ENCODE measurements at places on chromosomes 13 and 19.

DNA sequence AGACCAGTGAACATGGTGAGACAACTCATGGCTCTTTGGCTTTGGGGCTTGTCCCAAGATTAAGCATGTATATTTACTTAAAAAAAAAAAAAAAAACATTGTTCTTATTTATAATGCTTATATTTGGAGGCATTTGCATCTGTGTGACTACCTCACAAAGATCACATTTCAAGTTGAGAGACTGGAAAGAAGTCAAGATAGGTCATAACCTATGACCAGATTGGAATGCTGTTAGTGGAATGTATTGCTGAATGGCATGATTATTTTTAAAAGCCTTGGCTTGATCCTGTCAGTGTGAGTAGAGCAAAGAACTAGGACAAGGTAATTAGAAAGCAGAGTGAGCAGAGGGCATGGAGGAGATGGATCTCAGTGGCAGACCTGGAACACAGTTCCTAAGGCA lies 214.6 kb downstream of the OXGR1 start:
- DNase-seq, result no peak

DNA sequence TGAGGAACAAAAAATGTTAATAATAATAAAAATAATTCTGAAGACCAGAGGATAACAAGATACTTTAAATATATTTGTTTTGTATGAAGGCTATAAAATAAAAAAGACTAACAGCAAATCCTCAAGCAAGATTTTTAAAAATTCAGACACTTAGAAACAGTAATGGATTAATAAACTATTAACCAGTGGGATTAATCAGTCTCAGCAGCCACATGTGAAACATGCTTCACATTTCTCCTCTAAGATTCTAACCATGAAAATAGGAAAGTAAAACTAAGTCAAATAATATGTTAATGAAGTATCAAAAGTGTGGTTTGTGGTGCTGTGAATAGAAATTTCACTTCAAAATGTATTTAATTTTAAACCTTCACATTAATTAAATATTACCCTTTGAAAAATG lies 57.4 kb downstream of the KCNRG start:
- DNase-seq, result no peak

- DNase-seq, result no peak
These were observed 13.3 kb downstream of the PLIN4 start for GRCh38 chr19:4504891-4505569.

DNA sequence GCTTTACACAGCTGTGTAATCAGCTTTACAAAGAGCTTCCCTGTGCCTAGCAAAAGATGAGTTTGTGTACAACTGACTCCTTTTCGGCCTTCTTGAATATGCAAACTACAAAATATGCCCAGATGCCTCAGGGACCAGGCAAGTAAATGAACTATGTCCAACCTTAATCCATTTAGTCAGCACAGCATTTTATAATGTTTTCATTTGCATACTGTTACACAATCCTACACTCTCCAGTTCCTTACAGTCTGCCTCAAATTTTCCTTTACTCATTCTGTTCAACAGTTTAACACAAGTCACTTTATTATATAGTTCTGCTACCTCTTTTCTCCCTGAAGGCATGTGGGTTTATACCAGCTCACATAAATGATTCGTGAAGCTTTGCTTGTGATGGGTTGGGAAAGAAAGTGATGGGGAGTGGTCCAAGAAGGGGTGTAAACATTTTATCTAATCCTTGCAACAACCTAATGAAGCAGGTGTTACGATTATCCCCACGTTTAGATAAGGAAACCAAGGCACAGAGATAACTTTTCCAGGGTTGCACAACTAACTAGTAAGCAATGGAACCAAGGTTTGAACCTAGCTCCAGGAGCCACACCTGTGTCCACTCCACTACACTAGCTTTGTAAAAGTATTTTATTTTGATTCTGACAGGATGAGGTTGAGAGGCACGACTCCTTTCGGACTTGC lies 3.3 kb upstream of the USP12 start:
- DNase-seq, result peak; percentile 20

- no peak for DNase-seq
These were observed 70.4 kb downstream of the CEBPG start for GRCh38 chr19:33443638-33444561.

GRCh38 chr19:31254180-31254551 lies 95.1 kb downstream of the TSHZ3 start:
- no peak for DNase-seq

- DNase-seq, result peak; percentile 96
These were observed 59.4 kb upstream of the FARP1 start for GRCh38 chr13:98083507-98083906.

- peak; percentile 12 for DNase-seq
These were observed 6.0 kb downstream of the TMIGD2 start for GRCh38 chr19:4295972-4296771.

DNA sequence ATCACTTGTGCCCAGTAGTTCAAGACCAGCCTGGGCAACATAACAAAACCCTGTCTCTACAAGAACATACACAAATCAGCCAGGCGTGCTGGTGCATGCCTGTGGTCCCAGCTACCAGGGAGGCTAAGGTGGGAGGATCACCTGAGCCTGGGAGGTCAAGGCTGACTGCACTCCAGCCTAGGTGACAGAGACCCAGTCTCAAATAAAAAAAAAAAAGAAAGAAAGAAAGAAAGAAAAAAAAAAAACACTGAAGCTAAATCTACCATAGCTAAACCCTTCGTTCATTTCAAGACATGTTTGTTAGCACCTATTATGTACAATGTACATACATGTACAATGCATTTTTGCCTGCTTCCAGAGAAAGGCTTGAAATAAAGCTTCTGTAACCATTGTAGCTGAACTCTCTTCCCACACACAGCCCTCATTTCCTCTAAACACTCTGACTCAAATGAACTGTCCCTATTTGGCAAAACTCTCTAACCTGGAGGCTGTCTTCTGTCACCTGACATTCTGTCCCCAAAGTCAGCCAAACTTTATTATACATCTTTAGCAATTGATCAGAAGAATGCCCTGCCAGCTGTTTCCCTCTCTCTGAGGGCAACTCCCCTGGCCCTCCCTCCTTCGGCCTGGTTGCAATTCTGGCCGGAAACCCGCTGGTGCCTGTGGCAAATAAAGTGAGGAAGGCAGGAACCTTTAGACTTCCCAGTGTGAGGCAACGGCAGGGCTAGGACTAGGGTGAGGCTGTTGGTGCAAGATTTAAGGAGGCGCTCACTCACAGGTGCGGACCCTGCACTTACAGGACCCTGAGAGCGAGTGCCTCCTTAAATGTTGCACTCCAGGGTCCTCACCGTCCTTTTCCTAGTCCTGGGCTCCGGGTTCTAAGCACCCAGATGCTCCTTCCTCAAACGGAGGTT lies 1.8 kb downstream of the ETHE1 start:
- DNase-seq, result peak; percentile 47

- no peak for DNase-seq
These were observed 6.3 kb downstream of the C19orf12 start for GRCh38 chr19:29708554-29709439.
